Stromal cell of bone marrow (primary cell): ENCODE measurements at places on chromosomes 16 and 17.

GRCh38 chr16:74611721-74612120 is 4.8 kb upstream of the GLG1 start:
- no peak for DNase-seq

DNA sequence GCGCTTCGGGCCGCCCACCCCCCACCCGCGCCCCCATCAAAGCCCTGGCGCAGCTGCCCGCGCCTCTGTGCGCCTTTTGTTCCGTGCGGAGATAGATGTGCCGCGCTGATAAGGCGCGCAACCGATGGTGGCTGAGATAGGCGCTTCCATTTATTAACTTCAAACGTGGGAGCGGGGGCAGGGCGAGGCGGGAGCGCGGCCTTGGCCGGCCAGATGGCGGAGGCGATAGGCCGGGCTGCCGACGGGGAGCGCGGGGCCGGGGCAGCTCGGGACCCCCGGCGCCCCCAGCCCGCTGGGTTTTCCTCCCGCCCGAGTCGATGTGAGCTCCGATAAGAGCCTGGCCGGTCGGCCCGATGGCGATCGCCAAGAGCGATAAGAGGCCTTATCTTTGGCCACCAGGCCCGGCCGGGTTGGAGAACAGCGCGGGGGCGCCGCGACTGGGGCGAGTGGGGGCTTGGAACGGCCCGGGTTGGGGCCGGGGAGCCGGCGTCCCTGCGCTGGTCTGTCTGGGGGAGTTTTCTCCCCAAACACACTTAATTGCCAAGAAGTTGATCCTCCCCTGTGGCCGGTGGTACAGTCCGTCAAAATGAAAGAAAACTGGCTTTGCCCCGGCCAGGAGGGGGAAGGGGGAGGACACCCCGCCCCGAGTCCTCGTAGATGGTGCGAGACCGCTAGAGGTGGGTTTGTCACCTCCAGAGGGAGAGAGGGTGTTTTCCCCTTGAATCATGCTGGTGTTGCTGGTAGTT is 2.7 kb downstream of the ZFPM1 start:
- DNase-seq, result peak; percentile 18

GRCh38 chr16:27690608-27691007 is 140.7 kb downstream of the KATNIP start:
- DNase-seq, result no peak

DNA sequence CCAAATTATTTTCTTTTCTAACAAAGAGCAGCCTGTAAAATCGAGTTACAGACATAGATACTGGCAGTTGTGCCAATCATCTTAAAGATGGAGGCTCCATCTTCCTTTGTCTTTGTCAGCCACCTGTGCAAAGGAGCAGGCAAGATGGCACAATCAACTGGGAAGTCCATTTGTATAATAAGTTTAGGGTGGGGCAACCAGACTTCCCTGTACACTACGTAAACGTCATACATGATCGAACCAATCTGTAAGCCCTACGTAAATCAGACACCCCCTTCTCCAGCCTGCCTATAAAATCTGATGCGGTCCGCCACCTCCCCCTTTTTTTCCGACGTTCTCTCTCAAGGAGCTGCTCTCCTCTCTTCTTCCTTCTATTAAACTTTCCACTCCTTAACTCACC is 31.4 kb upstream of the MEAK7 start:
- DNase-seq, result no peak

DNA sequence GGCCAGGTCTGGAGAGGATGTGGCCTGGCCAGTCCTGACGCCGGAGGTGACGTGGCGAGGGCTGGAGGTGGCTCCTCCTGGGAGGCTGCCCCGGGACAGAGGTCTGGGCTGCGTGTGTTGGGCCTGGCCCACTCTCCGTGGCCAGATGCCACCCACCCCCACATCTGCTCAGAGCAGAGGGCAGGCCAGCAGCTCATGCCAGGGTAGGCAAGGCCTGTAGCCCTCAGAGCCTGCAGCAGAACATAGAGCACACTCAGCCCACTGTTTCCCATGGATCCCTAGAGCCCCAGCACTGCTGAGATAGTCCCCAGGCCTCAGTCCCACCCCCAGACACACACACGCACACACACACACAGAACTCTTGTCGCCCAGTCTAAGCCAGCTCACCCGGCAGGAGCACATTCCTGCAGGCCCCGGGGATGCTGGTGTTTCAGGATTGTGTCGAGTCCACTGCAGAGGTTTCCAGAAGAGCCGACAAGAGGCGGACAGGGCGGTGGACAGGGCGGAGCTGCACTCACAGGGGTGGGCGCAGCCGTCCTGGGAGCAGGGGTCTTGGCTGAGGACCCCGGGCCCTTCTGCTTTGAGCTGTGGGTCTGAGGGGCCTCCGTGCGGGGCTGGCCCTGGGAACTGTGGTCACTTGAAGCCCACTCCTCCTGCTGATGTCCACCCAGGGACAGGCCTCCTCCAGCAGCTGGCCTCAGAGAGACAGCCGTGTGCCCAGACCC is 33.4 kb downstream of the SOX8 start:
- DNase-seq, result no peak
